ENCODE measurements at places on chromosomes 3 and 15.

DNA sequence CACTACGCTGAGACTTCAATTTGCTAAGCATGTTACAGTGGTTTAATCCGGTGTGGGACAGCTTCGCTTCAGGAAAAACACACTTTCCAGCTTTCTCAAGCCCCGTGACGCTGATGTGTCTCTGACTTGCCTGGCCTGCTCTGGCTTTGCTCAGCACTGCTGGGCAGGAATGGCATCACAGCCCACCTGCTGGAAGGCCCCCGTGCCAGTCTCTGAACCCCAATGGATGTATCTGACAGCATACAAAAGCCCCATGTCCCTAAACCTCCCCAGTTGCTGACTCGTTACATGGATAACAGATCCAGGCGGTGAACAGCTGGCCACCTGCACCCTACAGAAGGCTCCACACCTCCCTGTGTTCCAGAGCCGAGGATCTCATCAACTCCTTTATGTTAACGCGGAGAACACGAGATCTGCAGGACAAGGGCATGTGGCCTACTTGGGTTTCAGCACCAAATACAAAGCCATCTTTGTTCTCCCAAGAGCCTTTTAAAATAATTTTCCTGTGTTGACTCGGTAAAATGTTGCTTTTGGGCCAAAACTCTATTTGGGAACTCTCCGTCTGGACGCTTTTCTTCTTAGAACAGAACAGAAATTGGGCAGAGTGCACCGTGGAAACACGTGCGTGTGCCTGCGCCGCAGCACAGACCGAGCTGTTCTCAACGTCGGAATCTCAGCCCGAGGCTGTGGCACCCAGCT lies 61.4 kb downstream of the ATP10A start:
- DNase-seq: no peak

DNA sequence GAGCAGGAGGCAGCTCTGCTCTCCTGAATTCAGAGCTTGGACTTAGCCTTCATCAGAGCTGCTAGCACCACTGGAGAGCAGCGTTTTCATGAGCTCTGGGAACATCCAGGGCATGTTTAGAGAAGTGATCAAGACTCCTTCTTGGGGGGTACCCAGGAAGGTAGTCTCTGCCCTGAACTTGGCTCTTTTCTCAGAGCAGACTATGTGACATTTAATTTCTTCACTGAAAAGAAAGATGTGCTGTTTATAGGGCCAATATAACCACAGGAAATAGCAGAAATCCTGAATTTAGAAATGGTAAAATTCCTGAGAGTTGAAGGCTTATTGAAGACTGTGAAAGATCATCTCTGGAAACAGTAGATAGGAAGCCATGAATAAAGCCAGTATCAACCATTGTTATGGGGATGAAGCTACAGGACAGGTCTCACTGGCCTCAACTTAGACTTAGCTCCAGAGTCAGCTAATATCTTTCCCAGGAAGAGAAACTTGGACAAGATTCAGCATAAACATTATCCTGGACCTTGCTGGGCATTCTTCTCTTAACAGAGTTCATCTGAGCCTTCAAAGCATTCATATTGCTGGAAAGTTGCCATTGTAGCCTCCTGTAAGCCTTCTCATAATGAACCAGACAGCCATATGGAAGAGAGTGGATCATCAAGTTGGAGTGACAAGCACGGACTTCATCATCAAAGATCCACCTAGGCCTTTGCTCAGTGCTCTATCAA lies 386.6 kb upstream of the THBS1 start:
- no peak for DNase-seq

DNA sequence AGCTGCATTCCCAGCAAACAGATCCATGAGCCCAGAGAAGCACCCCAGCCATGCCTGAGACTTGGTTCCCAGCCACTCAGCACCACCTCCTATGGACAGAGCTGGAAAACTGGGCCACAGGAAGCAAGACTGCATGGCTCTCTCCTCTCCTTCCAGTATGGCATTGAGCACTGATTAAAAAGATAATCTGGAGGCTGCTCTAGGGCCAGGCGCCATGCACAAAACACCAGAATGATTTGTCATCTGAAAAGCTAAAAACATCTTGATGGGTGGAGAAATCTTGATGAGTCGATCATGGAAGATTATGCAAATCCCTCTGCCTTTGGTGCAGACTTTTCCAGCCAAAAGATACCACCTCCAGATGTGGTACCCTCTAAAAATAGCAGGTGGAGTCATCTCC lies 62.7 kb upstream of the MRPS22 start:
- no peak for DNase-seq

DNA sequence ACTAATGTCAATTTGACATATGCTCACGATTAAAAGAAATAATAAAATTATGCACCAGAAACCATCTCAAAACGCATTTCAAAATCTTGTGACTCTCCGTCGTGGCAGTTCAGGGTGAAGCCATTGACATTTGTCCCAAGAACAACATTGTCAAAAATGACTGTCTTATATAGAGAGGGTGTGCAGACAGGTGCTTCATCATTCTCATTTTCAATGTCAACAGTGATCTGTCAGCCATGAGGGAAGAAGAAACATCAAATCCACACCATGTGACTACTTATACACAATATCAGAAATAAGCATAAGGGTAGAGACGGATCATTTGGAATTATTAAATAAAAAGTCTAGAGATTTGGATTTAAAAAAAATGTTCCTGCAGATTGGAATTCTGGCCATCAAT lies 65.1 kb upstream of the C3orf49 start:
- no peak for DNase-seq

DNA sequence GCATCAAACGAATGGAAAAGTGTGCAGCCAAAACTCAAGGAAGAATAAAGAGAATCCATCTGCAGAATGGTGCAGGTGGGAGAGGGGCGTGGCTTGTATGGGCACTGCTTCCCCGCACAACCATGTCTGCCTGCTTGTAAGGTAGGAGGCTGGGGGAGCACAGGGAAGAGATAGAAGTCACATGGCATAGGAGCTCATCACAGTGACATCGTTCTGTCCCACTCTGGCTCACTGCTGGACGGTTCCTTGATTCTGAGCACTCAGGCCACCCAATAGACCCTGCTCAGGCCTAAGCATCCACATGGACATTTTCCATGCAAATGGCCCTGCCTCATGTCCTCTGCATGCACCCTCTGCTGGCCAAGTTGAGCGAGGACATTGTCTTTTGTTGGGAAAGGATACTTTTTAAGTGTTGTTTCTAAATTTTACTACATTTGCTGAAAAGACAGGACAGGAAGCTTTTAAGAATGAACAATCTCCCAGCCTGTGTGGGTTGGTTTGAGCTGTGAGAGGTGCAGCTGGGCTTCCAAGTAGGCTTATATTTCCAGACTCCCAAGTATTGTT lies 3.1 kb downstream of the MYLK start:
- DNase-seq: peak; percentile 49

- no peak for DNase-seq
Observed at GRCh38 chr3:142445816-142446254, 2.0 kb downstream of the XRN1 start.

DNA sequence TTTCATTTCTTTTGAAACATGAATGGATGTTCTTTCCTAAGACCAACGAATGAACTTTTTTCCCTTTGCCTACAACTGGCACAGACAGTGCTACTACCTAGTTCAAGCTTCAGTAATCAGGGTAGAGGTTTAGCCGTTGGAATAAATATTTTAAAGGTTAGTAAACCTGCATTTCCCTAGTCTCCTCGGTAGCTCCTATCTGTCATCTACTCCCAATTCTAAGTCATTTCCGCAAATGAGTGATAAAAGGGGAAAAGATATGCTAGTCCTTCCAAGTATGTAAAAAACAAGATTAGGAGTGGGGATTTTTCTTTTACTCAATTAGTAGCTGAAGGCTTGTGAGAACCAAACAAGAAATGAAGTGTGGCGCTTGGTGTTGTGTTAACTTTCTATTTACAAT lies 15.2 kb downstream of the SLTM start:
- no peak for DNase-seq

DNA sequence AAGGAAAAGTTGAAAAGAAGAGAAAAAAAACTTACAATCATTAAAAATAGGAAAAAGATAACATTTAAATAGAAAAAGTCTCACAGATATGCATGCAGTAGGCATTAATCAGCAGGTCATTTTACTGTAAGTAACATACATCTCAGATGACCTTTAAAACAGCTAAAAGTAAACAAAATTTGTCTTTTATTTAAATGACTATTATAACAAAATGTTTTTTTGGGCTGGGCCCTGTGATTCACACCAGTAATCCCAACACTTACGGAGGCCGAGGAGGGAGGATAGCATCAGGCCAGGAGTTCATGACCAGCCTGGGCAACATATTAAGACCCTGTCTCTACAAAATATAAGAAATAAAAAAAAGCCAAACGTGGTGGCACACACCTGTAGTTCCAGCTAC lies 14.7 kb downstream of the IQGAP1 start:
- no peak for DNase-seq

DNA sequence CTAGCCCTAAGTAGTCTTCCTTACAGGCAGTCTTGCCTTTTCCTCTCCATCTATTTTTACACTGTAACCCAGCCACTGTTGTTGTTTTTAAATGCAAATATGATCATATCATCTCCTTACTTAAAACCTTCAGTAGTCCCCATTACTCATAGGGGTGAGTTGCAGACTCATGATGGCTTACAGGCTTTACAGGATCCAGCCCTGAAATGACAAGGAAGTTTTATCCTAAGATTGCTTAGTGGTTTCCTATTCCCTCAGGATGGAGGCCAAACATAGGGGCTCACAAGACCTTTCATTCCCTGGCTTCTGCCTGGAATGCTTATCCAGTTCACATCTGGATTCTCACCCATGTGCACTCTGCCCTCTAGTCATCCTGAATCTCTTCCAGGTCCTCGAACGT lies 27.7 kb upstream of the PCOLCE2 start:
- DNase-seq: no peak

GRCh38 chr3:126912491-126913195 lies 70.3 kb upstream of the PLXNA1 start:
- DNase-seq: no peak

DNA sequence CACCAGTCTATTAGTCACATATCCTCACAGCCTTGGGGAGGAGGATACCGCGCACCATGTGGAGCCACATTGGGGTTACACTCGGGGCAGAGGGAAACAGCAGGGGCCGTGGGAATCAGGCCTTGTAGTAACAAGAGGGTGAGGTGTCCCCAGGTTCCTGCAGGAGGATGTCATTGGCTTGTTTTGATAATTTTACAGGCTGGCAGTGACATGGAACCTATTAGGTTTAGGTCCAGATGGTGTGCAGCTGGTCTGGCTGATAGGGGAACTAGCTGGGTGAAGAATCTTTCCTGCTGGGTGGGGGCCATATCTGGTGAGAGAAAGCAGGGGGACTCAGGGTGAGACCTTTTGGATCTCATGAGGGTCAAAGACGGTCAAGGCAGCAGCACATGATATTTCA lies 9.8 kb upstream of the MEF2A start:
- DNase-seq: no peak

GRCh38 chr15:82140886-82141285 lies 95.1 kb upstream of the MEX3B start:
- DNase-seq: no peak

DNA sequence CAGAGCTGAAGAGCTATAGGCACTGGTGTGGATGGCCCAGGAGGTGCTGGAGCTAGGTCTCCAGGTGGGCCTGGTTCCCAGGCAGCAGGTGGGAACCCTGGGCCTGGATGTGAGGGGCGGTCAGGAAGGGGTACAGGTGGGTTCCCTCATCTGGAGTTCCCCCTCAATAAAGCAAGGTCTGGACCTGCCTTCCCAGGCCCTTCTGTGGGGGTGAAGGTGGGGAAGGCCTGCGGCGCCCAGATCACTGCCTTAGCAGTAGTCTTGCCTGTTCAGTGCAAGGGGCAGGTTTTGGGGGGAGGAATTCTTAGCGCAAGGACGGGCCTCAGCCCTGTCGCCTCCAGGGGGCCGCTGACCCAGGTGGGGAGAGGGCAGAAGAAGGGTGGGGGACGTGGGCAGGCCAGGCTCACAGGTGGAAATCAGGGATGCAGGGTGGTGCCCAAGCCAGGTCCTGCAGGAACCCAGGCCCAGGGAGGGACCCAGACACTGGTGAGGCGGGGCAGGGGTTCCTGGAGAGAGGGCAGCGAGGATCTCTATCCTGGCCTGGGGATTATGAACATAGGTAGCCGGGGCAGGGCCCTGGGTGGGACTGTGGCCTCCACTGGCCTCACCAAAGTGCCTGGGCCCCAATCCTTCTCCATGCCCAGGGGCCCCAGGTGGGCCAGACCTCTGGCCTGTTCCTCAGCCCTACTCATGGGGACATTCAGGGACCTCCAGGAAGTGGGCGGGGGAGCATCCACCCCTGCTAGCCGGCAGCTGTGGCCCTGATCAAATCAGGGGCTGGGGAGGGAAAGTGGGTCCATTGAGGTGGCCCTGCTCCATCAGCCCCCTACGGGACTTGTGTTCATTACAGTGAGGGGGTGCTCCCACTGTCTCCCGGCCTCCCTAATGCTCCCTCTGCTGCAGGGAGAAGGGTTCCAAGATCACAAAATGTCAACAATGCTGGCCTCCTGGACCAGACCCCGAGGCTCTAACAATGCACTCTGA lies 25.3 kb downstream of the HDAC11 start:
- DNase-seq: no peak

- no peak for DNase-seq
Observed at GRCh38 chr3:120173056-120173675, 78.9 kb upstream of the GSK3B start.

GRCh38 chr15:67768313-67768977 lies 56.9 kb upstream of the SKOR1 start:
- no peak for DNase-seq

- DNase-seq: peak; percentile 62
Observed at GRCh38 chr3:156817646-156818272, 8.4 kb upstream of the LEKR1 start.

GRCh38 chr15:25712961-25713355 lies 150.2 kb downstream of the ATP10A start:
- no peak for DNase-seq

- DNase-seq: no peak
Observed at GRCh38 chr15:38660738-38661137, 96.1 kb upstream of the RASGRP1 start.

DNA sequence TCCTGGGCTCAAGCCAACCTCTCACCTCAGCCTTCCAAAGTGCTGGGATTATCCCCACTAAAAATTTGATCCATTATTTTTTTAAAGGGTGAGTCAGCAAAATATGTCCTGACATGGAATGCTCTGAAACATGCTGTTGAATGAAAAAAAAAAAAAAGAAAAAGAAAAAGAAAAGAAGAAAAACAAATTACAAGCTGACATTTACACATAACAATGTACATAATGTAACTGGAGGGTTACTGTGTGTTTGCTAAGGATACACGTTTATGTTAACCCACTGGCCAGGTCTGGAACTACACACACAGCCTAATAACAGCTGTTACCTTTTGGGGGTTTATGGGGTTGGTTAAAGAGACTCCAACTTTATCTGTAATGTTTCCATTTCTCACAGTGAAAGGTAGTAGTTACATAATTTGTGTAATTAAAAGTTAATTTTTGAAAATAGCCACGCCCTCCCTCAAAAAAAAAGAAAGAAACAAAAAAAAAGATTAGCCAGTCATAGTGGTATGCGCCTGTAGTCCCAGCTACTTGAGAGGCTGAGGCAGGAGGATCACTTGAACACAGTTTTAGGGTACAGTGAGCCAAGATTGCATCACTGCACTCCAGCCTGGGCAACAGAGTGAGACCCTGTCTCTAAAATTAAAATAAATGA lies 3.1 kb upstream of the MESP2 start:
- DNase-seq: no peak

GRCh38 chr3:119930286-119930685 lies 148.4 kb downstream of the NR1I2 start:
- DNase-seq: no peak

Data from SW 1271 (cell line).